CD4-positive, alpha-beta T cell treated with Interleukin-12 subunit alpha and Interleukin-12 subunit beta, for 1 hour (primary cell): ENCODE measurements at places on chromosomes 16 and 17.

GRCh38 chr17:73308017-73308823 lies 3.6 kb downstream of the CDC42EP4 start:
- no peak for DNase-seq

DNA sequence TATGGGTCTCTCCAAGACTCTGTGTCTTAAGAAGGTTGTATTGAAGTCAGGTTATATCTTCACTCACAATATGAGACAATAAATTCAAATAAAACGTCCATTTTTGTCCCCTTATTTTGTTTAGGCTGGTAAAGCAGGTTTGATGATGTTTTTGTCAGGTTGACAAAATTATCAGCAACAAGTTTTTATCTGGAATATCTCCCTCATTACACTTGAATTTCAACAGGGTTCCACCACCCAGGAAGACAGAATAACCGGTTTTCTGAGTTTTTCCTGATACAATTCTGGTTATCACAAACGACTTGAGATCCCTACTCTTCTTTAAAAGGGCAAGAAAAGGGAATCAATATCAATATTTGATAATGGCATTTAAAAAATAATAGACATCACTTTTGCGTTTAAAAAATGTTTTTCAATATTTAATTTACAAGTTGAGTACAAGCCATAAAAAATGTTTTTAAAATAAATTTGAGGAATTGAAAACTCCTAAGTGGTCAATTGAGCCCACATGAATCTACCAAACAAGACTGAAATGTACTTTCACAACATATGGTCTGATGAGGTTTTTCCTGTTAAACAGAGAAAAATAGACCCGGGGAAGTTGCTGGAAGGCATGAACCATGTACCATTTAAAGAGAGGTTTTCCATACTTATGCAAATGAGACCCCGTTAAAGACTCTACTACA lies 1.4 kb upstream of the ATP6V0A1 start:
- DNase-seq: no peak

GRCh38 chr16:73951481-73951880 lies 345.1 kb upstream of the PSMD7 start:
- no peak for DNase-seq

DNA sequence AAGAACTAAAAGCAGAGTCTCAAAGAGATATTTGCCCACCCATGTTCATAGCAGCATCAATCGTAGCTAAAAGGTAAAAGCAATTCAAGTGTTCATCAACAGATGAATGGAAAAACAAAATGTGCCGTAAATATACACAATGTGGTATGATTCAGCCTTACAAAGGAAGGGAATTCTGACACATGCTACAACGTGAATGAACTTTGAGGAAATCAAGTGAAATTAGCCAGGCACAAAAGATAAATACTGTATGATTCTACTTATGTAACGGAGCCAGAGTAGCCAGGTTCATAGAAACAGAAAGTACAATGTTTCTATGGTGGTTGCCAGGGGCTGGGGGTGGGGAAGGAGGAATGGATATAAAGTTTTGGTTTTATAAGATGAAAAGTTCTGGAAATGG lies 57.8 kb upstream of the IL34 start:
- DNase-seq: no peak

GRCh38 chr16:84672276-84673202 lies 24.2 kb downstream of the KLHL36 start:
- peak; percentile 80 for DNase-seq

- DNase-seq: no peak
Observed at GRCh38 chr17:41048441-41048840, 1.3 kb upstream of the KRTAP2-1 start.
